Transverse colon (tissue), 4 donors: ENCODE measurements at places on chromosomes 4 and X. TPM values are rescaled to one million over a fixed set of nuclear protein-coding genes. Genes with fewer than 3 reads are reported as not detected.

DNA sequence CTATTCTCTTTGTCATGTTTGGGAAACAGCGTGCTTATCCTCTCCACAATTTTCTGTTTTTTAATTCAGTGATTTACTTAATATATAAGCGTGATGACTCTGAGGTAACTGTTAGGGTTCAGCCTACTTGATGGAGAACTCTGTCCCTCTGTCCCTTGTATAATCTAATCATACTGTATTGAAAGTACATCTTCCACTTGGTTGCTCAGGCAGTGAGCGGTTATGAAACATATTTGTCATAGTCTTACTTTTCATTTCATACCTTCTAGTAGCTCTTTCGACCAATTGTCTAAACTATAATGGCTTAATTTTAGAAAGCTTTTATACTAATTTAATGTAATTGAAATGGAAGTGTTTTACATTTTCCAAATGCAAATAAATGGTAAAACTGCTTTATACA, 469.0 kb downstream of the TLL1 start:
- no peaks in the 10 kb centered on the region for H3K36me3 ChIP-seq
- no peaks in the 10 kb centered on the region for H3K4me1 ChIP-seq
- no peak overlapping the region for H3K27ac ChIP-seq

The MGAT4D gene
- not detected for total RNA-seq

DNA sequence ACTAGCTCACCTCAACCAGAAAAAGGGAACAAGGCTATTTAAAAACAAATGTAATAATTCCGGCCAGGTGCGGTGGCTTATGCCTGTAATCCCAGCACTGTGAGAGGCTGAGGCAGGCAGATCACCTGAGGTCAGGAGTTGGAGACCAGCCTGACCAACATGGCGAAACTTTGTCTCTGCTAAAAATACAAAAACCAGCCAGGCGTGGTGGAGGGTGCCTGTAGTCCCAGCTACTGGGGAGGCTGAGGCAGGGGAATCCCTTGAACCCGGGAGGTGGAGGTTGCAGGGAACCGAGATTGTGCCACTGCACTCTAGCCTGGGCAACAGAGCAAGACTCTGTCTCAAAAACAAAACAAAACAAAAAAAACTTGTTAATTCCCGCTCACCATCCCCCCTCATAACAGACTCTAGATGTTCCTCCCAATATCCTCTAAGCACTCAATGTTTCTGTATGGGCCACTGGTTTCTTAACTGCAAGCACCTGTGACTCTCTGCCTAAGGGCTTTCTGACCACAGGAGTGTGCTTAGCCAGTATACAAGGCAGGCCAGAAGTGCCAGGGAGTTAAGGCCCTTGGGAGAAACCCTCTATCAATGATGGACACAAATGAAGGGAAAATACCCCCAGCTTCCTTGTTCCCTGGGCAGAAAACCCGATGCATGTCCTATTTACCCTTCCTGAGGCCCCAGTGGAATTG, 21.0 kb upstream of the THOC2 start:
- no peaks in the 10 kb centered on the region for H3K4me1 ChIP-seq
- DNase-seq, result no peak
- H3K27ac ChIP-seq, result no peak overlapping the region
- H3K27me3 ChIP-seq, result no peaks in the 10 kb centered on the region
- H3K36me3 ChIP-seq, result no peaks in the 10 kb centered on the region
- H3K4me3 ChIP-seq, result no peak overlapping the region

DNA sequence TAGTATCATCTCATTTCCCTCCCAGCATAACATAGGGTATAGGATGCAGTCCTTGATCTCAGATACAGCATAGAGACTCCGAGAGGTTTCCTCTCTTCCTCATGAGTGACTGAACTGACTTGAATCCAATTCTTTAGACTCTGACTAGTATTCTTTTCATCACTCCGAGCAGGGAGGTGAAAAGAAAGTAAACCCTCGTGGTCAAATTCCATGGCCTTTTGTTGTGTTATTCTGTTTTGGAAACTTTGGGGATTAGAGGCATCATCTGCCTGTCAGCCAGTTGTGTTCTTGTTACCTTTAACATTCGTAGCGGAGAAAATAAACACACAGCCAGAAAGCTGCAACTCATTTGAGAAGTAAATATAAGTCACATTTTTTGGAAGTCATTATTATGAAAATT, 206.6 kb downstream of the ARHGAP10 start:
- H3K4me1 ChIP-seq, result no peaks in the 10 kb centered on the region
- H3K36me3 ChIP-seq, result no peaks in the 10 kb centered on the region
- H3K27me3 ChIP-seq, result no peaks in the 10 kb centered on the region
- DNase-seq, result no peak
- no peak overlapping the region for H3K4me3 ChIP-seq

DNA sequence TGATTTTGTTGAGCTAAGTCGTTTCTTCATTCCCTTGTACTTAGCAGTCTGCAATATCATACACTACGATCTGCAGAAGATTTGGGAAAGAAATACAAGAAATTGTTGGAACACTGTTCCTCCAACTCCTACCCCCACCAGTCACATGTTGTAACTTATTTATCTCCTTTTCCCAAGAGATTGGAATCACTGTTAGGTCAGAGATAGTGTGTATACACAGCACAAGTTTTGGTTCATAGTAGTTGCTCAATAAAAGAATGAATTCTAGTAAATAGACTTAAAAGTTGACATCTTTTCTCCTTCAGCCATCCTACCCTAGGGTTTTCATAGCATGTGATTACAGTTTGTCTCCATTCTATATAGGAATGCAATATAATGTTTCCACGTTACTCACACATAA, 68.8 kb downstream of the ARFIP1 start:
- no peaks in the 10 kb centered on the region for H3K27me3 ChIP-seq
- no peaks in the 10 kb centered on the region for H3K36me3 ChIP-seq
- DNase-seq, result no peak
- H3K4me3 ChIP-seq, result no peak overlapping the region
- H3K4me1 ChIP-seq, result peaks cover 20% of the 10 kb centered on the region
- H3K27ac ChIP-seq, result no peak overlapping the region

GRCh38 chr4:100391863-100392262, 126.0 kb downstream of the EMCN start:
- H3K4me3 ChIP-seq, result no peak overlapping the region
- no peaks in the 10 kb centered on the region for H3K27me3 ChIP-seq
- H3K36me3 ChIP-seq, result no peaks in the 10 kb centered on the region
- H3K27ac ChIP-seq, result no peak overlapping the region
- no peaks in the 10 kb centered on the region for H3K4me1 ChIP-seq

The CITED1 gene
- total RNA-seq, result not detected

GRCh38 chr4:44121210-44121609, 327.4 kb downstream of the KCTD8 start:
- H3K4me1 ChIP-seq, result no peaks in the 10 kb centered on the region
- no peak overlapping the region for H3K4me3 ChIP-seq
- H3K36me3 ChIP-seq, result no peaks in the 10 kb centered on the region
- no peak for DNase-seq
- no peak overlapping the region for H3K27ac ChIP-seq

DNA sequence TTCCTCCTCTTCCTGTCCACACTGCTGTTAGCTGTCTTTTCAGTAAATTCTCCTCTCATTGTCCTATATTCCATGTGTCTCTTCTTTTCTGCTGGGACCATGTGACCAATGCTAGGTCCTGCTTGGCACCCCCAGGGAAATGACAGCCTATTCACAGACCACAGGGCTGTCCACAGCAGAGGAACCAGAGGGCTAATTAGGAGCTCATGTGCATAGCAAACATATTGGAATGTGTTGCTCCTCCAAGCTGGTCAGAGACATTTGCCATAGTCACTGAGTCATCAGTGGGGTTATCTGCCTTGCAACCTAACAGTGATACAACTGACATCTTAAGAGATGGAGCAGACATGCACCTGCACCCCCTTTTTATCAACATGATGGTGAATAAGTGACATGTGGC, 67.9 kb upstream of the PUDP start:
- no peak overlapping the region for H3K27ac ChIP-seq
- H3K4me1 ChIP-seq, result no peaks in the 10 kb centered on the region
- no peaks in the 10 kb centered on the region for H3K27me3 ChIP-seq
- H3K36me3 ChIP-seq, result no peaks in the 10 kb centered on the region
- H3K4me3 ChIP-seq, result no peak overlapping the region
- no peak for DNase-seq

GRCh38 chr4:148004228-148004857, 272.5 kb downstream of the ARHGAP10 start:
- H3K36me3 ChIP-seq, result no peaks in the 10 kb centered on the region
- no peaks in the 10 kb centered on the region for H3K27me3 ChIP-seq
- H3K4me1 ChIP-seq, result no peaks in the 10 kb centered on the region
- no peak overlapping the region for H3K27ac ChIP-seq
- peak; percentile 28 for DNase-seq

The FREM3 gene
- not detected for total RNA-seq

The TMSB15C gene
- not detected for total RNA-seq

The BBS7 gene
- 12.6 TPM for total RNA-seq

- H3K4me3 ChIP-seq, result peak overlapping the region; percentile 64
- peak overlapping the region; percentile 96 for H3K27ac ChIP-seq
- no peaks in the 10 kb centered on the region for H3K27me3 ChIP-seq
Observed at GRCh38 chr4:129092631-129093190, 628 bp downstream of the SCLT1 start.

- H3K4me3 ChIP-seq, result peak overlapping the region; percentile 88
- peak; percentile 73 for DNase-seq
- H3K4me1 ChIP-seq, result peaks cover 28% of the 10 kb centered on the region
- H3K36me3 ChIP-seq, result no peaks in the 10 kb centered on the region
- peak overlapping the region; percentile 95 for H3K27ac ChIP-seq
Observed at GRCh38 chr4:673349-674091, 556 bp downstream of the ATP5ME start.

The AASDH gene
- 5.0 TPM for total RNA-seq

DNA sequence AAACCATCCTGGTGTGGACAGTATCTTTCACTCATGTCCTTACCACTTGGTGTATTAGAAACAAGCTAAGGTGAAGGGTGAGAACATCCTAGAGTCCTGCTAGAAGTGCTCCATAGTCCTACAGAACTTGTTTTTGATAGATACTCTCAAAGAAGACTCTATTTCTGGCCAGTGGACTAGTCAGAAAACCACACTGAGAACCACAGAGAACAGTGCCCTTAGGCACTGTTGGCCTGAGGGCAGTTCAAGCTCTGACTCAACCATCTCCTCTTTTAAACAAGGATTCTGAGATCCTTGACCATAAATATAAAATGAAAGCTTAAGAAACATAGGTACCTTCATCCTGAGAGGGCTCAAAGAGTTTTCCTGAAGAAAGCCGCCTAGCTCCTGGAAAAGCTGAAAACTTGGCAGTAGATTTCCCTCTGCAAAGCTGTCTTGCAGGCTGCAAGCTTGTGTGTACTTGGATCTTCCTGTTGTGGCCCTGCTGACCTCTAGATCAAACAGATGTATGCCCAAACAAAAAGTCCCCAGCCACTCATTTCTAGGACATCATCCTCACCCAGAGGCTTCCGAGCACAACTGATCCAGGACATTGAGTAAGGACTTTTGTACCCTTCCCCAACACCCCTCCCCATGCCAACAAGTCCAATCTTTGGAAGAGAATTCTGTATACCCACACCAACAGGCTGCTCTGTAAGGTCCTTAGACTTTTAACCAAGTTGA, 111.6 kb upstream of the CXCL13 start:
- H3K27ac ChIP-seq, result no peak overlapping the region
- DNase-seq, result no peak
- no peaks in the 10 kb centered on the region for H3K4me1 ChIP-seq
- H3K27me3 ChIP-seq, result no peaks in the 10 kb centered on the region
- no peaks in the 10 kb centered on the region for H3K36me3 ChIP-seq

GRCh38 chr4:100935090-100935489, 412.2 kb downstream of the PPP3CA start:
- no peak overlapping the region for H3K27ac ChIP-seq
- no peaks in the 10 kb centered on the region for H3K27me3 ChIP-seq
- no peak for DNase-seq
- no peaks in the 10 kb centered on the region for H3K4me1 ChIP-seq

- H3K27ac ChIP-seq, result no peak overlapping the region
- H3K27me3 ChIP-seq, result no peaks in the 10 kb centered on the region
- no peaks in the 10 kb centered on the region for H3K36me3 ChIP-seq
- no peak overlapping the region for H3K4me3 ChIP-seq
- no peaks in the 10 kb centered on the region for H3K4me1 ChIP-seq
Observed at GRCh38 chrX:72105436-72105835, 26.3 kb downstream of the RTL5 start.

DNA sequence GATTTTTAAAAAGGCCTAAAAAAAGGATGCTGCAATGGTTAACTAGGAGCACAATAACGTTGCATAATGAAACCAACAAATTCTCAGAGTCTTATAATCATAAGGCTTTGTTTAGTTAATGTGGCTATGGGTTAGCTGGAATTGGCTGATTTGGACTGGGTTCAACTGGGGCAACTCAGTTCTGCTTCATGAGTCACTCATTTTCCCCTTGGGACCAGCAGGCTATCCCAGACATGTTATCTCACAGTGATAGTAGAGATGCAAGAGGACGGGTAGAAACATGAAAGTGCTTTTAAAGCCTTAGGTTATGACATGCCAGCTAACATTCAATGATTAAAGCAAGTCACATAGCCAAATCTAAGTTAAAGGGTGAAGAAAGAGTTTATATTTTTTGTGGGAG, 189.2 kb upstream of the GK2 start:
- no peak for DNase-seq
- H3K27me3 ChIP-seq, result no peaks in the 10 kb centered on the region
- H3K4me3 ChIP-seq, result no peak overlapping the region
- no peaks in the 10 kb centered on the region for H3K4me1 ChIP-seq

GRCh38 chr4:5052726-5053425, 1.6 kb downstream of the STK32B start:
- no peaks in the 10 kb centered on the region for H3K36me3 ChIP-seq
- no peak overlapping the region for H3K4me3 ChIP-seq
- DNase-seq, result no peak
- H3K27me3 ChIP-seq, result peaks cover 18% of the 10 kb centered on the region
- peaks cover 6% of the 10 kb centered on the region for H3K4me1 ChIP-seq

The HSFX4 gene
- total RNA-seq, result not detected

The MAGEB1 gene
- total RNA-seq, result not detected

DNA sequence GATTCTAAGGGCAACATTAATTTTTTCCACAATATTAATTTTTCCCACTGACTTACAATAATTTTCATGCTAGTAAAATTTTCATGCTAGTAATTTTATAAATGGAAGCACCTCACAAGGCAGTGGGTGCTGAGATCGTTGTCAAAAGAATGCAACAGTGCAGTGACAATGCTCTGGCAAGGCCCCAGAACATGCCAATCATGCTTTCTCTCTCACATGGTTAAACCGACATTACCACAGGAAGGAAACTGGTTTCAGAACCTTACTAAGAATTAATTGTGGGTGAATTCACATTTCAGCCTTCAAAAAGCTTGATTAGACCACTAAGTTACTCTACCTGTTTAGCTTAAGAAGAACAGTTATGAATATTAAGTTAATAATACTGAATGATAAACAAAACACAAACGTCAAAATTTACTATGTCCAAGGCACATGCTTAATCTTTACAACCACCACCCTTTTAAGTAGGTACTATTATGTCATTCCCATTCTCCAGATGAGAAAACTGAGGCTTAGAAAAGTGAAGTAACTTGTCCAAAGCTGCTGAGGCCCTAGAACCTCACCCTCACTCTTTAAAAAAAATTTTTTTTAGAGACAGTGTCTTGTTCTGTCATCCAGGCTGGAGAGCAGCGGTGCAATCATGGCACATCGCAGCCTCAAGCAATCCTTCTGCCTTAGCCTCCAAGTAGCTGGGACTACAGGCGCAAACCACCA, 10.0 kb upstream of the OPHN1 start:
- H3K27me3 ChIP-seq, result no peaks in the 10 kb centered on the region
- H3K4me1 ChIP-seq, result peaks cover 12% of the 10 kb centered on the region
- no peaks in the 10 kb centered on the region for H3K36me3 ChIP-seq
- DNase-seq, result no peak
